ENCODE measurements at places on chromosomes 2 and 18. TPM values are rescaled to one million over a fixed set of nuclear protein-coding genes. Genes with fewer than 3 reads are reported as not detected.
A peak's percentile ranks its signal among the peaks of the same experiment; 100 is the strongest.

DNA sequence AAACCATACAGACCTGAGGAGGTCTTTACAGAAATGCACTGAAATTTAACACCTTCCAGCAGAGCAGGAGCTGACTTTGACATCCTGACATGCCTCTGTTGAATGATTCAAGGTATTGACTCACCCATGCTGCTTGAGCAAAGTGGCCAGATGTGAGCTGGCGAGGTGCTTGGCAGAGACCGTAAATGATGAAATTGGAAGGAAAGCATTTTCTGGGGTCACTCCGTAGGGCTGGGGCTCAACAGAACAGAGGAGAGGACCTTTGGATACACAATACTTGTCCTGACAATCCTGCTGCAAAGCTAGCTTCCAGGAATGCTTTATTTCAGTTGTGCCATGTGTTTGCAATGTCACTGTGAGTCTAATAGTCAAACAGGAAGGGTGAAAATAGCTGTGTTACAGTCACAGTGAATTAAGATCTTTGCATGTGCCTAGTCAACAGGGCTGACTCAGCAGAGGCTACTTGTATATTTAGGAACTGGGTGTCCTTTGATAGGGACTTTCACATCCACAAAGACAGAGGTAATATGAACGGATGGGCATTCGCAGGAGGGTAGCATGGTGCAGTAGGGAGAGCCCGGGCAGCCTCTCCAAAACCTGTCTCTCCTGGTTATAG lies 31.6 kb upstream of the NCK2 start:
- DNase-seq, result peak; percentile 76
- H3K4me1 ChIP-seq, result no peaks in the 10 kb centered on the region
- H3K27ac ChIP-seq, result no peak overlapping the region

DNA sequence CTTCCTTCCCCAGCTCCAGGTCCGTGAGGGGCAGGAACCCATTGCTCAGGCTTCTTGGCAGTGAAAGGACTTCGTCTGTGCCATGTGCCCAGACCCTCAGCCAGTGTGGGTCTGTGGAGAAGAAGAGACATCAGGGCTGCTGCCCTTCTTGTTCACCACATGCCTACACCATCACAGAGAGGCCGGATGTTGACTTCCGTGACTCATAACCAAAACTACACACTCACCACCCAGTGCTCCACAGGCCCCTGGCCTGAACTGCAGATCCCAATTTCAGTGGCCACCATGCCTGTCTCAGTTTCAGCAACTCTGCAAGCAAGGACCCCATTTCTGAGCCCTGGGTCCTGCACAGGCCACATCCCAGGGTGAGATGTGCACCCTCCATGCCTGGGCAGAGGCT lies 332.6 kb upstream of the SALL3 start:
- no peaks in the 10 kb centered on the region for H3K4me1 ChIP-seq
- H3K36me3 ChIP-seq, result no peaks in the 10 kb centered on the region
- peaks cover 19% of the 10 kb centered on the region for H3K27me3 ChIP-seq

DNA sequence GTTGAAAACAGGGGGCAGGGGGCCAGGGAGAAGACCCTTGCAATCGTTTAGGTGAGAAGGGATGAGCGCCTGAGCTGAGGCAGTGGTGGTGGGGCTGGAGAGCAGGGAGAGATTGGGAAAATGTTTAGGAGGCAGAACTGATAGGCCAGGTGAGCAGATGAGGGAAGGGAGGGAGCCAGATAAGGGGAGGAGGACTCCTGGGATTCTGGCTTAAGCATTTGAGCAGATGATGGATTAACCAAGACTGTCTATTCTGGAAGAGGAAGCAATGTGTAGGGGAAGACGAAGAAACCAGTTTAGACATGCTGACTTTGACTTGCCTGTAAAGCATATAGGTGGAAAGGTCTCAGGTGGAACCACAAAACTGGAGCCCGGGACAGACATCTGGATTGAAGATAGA lies 49.9 kb upstream of the ASPRV1 start:
- H3K4me1 ChIP-seq, result no peaks in the 10 kb centered on the region
- H3K4me3 ChIP-seq, result no peak overlapping the region
- H3K27ac ChIP-seq, result no peak overlapping the region
- DNase-seq, result no peak

DNA sequence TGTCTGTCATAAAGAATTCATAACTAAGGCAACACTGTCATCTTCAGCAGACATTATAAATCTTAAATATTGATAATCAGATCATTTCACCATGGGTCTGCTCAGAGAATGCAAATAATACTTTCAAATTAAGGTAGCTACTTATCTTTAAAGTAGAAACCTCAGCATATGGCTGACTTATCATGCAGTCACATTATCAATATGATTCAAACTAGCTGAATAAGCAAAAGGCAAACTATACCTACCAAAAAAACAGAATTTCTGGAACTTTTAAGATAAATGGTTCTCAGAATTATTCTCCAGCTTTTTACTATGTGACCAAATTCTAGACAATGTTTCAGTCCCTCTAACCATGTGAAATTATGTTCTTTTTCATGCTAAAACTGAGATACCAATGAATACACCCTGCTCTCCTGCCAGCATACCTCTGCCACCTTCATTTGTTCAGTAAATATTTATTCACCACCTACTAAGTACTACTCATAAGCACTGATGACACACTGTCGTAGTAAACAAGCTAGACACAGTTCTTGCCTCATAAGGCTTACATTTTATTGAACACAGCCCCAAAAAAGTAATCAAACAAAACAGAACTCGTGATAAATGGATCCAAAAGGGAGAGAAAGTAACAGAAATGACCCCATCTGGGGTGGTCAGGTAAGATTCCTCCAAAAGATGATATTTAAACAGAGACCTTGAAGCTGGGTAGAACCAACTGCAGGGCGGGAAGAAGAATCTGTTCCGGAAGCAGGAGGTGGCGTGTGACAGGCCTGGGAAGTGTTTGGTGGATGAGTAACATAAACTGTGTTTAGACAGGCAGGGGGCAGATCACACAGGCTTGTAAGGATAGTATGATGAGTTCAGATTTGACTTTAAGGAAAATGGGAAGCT lies 17.7 kb downstream of the SPIRE1 start:
- H3K36me3 ChIP-seq, result no peaks in the 10 kb centered on the region
- H3K4me1 ChIP-seq, result peaks cover 22% of the 10 kb centered on the region
- peak overlapping the region; percentile 37 for H3K4me3 ChIP-seq
- H3K27ac ChIP-seq, result peak overlapping the region; percentile 73
- H3K27me3 ChIP-seq, result no peaks in the 10 kb centered on the region

- no peaks in the 10 kb centered on the region for H3K27me3 ChIP-seq
- peak overlapping the region; percentile 92 for H3K27ac ChIP-seq
- peaks cover 27% of the 10 kb centered on the region for H3K4me1 ChIP-seq
- peak overlapping the region; percentile 47 for H3K4me3 ChIP-seq
Observed at GRCh38 chr18:75247611-75248421, 37.2 kb downstream of the TSHZ1 start.

DNA sequence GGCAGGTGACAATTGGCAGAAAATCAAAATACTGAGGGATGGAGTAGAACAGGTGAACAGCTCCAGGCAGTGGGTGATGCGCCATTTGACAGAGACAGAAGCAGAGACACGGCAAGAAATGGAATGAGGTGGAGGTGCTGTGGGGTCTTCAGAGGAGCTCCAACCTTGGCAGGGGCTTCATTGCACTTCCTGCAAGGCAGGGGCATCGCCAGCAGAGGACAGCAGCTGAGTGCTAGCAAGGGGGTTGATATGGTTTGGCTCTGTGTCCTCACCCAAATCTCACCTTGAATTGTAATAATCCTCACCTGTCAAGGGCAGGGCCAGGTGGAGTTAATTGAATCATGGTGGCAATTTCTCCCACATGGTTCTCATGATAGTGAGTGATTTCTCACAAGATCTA lies 42.8 kb downstream of the CCDC68 start:
- H3K4me1 ChIP-seq, result no peaks in the 10 kb centered on the region
- no peak for DNase-seq
- no peaks in the 10 kb centered on the region for H3K36me3 ChIP-seq
- H3K27ac ChIP-seq, result no peak overlapping the region
- H3K27me3 ChIP-seq, result no peaks in the 10 kb centered on the region

- H3K27ac ChIP-seq, result no peak overlapping the region
- H3K27me3 ChIP-seq, result no peaks in the 10 kb centered on the region
- H3K36me3 ChIP-seq, result no peaks in the 10 kb centered on the region
Observed at GRCh38 chr18:63180971-63181376, 138.6 kb downstream of the BCL2 start.

DNA sequence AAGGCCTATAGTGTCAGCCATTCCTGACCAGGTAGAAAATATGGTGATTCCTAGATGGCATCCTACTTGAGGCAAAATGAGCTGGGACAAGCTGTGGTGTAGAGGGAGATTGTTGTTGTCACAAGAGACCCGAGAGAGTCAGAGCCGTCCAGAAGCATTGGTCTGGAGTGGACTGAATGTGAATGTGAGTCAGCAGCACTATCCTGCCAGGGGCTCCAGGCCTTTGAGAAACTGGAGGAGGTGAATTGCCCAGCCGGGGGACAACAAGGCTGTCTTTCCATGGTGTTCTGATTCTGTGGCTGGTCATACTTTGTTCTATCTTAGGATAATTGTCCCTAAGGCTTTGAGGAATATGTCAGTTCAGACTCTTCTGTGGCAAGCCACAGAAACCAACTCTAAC lies 29.4 kb upstream of the EIF2AK3 start:
- H3K27ac ChIP-seq, result no peak overlapping the region
- no peak for DNase-seq
- no peak overlapping the region for H3K4me3 ChIP-seq

LBX2 gene
- total RNA-seq, result 9.6 TPM

IL37 gene
- not detected for total RNA-seq

ATP6V1C2 gene
- 0.54 TPM for total RNA-seq
